A673 (cell line): ENCODE measurements at places on chromosomes 5 and 9. TPM values are rescaled to one million over a fixed set of nuclear protein-coding genes. Genes with fewer than 3 reads are reported as not detected.

DNA sequence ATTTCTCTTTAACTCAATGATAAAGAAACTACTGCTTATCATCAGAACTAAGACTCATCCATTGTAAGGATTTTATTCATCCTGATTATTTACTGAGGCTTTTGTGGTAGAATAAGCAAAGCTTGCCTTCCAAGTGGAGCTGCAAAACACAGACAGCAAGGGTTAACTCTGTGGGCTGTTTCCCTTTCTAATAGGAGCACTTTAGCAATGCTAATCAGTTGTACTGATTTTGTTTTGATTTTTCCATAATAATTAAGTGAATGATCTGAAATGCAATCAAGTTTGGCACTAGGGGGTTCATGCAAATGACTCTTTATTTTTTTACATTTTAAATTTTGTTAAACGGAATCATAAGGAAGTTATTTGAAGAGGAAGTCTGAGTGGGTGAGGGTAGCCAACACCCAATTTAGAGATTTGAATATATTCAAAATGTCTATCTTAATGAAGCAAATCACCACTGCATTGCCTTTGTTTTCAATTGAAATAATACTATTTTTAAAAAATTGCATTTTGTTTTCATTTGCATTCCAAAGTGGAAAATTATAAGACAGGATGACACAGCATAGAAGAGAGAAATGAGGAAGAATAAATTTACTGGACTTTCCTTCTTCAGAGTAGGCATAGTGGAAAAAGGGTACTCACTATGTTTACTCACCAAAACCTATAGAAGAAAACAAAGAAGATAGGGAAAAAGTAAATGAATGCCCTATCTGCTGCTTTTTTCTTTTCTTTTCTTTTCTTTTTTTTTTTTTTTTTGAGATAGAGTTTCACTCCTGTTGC, 36.6 kb downstream of the MEGF10 start:
- no peak for DNase-seq
- H3K27ac ChIP-seq: no peak overlapping the region
- H3K4me1 ChIP-seq: no peaks in the 10 kb centered on the region

- no peak overlapping the region for H3K27ac ChIP-seq
- no peak overlapping the region for H3K4me3 ChIP-seq
- peaks cover 12% of the 10 kb centered on the region for H3K4me1 ChIP-seq
Observed at GRCh38 chr5:40112875-40113274, 566.8 kb upstream of the PTGER4 start.

- H3K27ac ChIP-seq: no peak overlapping the region
- no peak for DNase-seq
- no peak overlapping the region for H3K4me3 ChIP-seq
- no peaks in the 10 kb centered on the region for H3K36me3 ChIP-seq
- H3K4me1 ChIP-seq: no peaks in the 10 kb centered on the region
Observed at GRCh38 chr5:160507221-160507721, 85.6 kb downstream of the PTTG1 start.

- H3K36me3 ChIP-seq: no peaks in the 10 kb centered on the region
- no peaks in the 10 kb centered on the region for H3K27me3 ChIP-seq
- DNase-seq: no peak
- no peaks in the 10 kb centered on the region for H3K4me1 ChIP-seq
- H3K27ac ChIP-seq: no peak overlapping the region
- no peak overlapping the region for H3K4me3 ChIP-seq
Observed at GRCh38 chr9:117325110-117325731, 89.6 kb downstream of the ASTN2 start.

- H3K27me3 ChIP-seq: no peaks in the 10 kb centered on the region
- H3K4me3 ChIP-seq: no peak overlapping the region
- H3K4me1 ChIP-seq: no peaks in the 10 kb centered on the region
- H3K27ac ChIP-seq: no peak overlapping the region
- DNase-seq: no peak
- H3K36me3 ChIP-seq: no peaks in the 10 kb centered on the region
Observed at GRCh38 chr5:113950186-113950585, 411.7 kb upstream of the KCNN2 start.

- no peaks in the 10 kb centered on the region for H3K4me1 ChIP-seq
- no peak for DNase-seq
- no peak overlapping the region for H3K27ac ChIP-seq
- no peaks in the 10 kb centered on the region for H3K36me3 ChIP-seq
- no peaks in the 10 kb centered on the region for H3K27me3 ChIP-seq
- H3K4me3 ChIP-seq: no peak overlapping the region
Observed at GRCh38 chr5:158175934-158176481, 317.1 kb upstream of the CLINT1 start.

Gene NACC2
- total RNA-seq: 19.5 and 22.7 TPM in 2 replicates

Gene TLX3
- not detected in 2 replicates for total RNA-seq

Gene CDKN2B
- not detected in 2 replicates for total RNA-seq
